ENCODE measurements at places on chromosomes 2 and 18.

- no peak for DNase-seq
Observed at GRCh38 chr2:61512768-61513398, 25.3 kb downstream of the XPO1 start.

DNA sequence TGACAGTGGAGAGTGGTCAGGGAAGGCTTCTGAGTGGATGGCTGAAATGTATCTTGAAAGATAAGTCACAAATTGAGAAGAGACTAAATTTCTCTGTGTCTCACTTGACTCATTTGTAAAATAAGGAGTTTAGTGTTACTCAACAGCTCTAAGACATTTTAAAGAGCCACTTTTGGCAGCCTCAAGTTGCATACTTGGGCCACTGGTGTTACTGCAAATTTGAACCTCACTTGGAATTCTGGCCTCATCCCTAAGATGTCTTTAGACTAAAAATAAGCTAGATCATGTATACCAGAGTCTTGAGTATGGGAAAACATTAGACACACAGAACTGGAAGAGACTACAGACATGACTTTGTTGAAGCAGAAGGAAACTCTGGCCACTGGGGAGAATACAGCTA, 4.5 kb upstream of the MTLN start:
- DNase-seq: no peak

DNA sequence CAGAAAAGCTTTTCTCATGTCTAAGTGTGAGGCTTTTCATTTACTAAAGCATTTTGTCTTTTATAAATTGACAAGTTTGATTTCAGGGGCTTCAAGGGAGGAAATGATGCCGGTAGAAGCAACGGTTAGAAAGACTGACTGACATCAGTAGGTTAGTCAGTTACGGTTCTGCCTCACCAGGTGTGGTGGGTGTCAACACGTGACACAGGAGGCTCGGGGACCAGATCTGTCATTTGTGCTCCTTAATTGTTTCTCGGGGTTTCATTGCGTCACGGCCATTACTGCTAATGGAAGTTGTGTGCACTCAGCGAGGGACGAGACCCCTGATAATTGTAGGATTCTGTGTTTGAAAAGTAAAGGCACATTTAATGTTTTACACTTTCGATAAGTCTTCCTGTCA, 18.9 kb upstream of the PTPRM start:
- DNase-seq: no peak

GRCh38 chr2:147026664-147027295, 818.0 kb upstream of the ACVR2A start:
- peak; percentile 47 for DNase-seq

DNA sequence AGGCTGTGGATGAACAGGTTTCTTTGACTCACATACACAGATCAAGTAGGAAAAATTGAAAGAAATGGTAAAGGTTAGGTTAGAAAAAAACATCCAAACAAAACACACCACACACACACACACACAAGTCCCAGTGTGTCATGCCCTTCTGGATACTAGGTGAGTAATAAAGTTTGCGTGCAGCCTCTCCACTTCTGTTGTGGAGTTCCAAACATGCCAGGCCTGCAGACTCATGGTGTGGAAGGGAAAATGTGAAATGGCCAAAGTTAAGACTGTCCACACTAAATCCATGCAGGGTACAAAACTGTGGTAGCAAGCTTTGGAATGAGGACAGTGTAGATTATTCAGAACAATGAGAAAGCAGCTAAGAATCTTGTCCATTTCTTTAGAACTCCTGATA, 114.6 kb downstream of the IKZF2 start:
- no peak for DNase-seq

DNA sequence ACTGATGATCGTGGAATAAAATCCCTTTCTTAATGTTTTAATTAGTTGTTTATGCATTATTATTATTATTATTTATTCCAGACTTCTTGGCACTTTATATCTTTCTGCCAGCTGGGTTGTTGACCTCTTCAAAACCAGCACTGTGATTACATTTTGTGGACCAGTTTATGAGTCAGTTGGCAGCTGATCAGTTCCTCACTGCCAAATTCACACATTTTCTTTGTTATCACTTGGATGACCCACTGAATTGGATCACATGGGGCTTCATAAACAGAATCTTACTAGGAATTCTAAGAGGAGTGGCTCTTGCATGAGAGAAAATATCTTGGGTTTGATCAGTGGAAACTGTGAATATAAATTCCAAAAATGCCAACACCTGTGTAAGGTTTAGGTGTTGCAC, 321.8 kb upstream of the SPRED2 start:
- DNase-seq: no peak

DNA sequence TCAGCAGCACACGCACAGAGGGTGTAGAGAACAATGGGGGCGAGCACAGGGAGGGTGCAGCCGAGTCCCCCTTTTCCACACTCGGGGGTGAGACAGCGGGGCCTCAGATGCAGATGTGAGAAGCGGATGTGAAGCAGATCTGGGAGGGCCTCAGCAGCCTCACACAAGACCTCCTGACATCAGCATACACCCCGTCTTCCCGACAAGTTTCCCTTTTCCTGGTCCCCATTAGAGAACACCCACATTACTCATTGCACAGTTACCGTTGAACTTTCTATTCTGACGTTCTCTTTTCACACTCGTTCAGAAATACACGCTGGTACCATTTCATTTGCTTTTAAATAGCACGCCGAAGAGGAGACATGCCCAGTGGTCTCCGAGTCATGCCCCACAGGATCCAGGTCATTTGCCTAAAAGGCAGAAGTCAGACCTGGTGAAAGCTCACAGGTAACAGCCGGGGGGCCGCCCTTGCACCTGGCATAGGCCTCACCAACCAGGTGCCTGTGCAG, 129.5 kb upstream of the ID2 start:
- DNase-seq: no peak

DNA sequence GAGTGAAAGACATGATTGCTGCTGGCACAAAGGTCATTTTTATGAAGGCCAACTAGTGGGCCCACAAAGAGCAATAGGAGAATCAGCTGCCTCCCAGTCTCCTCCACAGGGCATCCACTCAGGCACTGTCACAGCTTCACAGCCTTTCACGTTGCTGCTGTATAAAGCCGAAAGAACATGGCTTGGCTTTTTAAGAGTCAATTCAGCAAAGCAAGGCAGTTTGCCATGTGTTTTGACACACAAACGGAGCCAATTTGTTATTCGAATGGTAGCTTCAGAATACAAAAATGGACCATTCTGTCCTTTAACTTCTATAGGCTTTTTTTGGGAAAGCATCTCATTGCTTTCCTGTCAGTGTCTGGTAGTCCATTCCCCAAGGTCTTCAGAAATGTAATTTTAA, 283.4 kb upstream of the PARD3B start:
- DNase-seq: no peak

DNA sequence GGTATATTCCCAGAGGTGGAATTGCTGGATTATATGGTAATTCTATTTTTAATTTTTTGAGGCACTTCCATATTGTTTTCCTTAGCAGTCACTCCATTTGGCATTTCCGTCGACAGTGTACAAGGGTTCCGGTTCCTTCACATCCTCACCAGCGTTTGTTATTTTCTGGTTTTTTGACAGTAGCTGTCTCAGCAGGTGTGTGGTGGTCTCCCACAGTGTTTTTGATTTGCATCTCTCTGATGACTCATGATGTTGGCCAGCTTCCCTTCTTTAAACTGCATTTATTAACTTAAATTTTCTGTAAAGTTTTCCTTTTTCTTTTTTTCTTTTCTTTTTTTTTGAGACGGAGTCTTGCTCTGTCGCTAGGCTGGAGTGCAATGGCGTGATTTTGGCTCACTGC, 19.7 kb downstream of the SH3BP4 start:
- DNase-seq: no peak

GRCh38 chr18:63848159-63848558, 39.3 kb upstream of the SERPINB2 start:
- peak; percentile 15 for DNase-seq

- no peak for DNase-seq
Observed at GRCh38 chr2:233442028-233442310, 87.7 kb downstream of the DGKD start.

DNA sequence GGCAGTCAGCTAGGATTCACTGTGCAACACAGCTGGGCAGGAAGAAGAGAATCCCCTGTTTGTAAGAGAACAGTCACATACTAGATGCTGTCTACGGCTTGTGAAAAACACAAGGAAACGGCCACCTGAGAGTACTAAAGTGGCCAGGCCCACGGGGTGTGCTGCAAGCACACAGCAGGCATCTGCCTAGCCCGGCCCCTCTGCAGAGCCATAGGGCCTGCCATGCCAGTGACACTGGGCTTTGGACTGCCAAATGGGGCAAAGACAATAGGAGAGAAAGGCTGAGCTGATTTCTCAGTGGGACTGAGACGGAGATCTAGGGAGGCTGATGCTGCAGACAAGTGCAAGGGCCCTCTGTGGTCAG, 10.3 kb downstream of the TUBB6 start:
- no peak for DNase-seq

DNA sequence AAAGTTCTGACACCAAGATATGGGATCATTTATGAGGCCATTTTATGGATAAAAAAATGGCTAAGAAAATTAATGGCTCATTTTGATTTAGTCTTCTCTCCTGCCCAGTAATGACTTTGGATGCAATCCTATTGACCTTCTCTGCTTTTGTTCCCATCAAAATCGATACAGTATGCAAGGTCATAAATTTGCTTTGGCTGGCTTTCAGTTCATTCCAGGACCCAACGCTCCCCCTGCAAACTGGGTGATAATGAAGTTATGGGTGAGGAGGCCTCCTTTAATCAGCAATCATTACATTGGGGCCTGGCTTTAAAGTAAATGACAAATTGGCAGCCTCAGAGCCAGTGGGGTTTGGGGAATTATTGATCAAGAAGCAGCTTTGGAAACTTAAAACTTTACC, 351.8 kb upstream of the GYPC start:
- no peak for DNase-seq

DNA sequence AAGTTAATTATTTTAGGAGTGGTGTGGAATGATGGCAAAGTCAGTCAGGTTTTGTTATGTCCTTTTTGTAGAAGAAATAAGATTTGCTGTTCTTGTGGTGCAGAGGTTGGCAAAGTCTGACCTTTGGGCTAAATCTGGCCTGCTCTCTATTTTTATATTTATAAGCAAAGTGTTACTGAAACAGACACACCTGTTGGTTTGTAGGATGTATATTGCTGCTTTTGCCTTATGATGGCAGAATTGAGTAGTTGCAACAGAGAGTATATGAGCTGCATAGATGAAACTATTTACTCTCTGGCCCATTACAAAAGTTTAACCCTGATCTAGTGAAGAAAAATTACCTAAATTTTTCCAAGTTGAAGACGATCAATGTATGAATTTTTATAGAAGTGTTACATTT, 34.1 kb upstream of the KCNJ13 start:
- DNase-seq: no peak

GRCh38 chr2:46298522-46299353, 1.5 kb downstream of the EPAS1 start:
- DNase-seq: no peak

DNA sequence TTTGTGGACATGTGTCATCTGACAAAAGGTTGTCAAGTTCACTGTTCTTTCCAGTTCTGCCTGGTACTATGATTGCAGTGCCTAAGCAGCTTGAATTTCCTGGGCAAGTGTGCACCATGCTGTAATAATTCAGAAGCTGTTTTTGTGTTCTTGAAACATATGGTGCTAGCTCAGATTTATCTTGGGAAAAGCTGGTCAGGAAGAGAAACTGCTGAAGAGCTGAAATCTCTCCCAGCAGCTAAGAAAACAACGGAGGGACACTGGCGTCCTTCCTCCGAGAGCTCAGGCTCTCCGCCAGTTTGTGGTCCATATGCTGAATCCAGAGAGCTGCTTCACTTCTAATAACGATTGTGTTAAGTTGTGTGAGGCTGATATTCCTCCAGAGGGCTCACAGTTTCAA, 642.0 kb downstream of the DPP10 start:
- no peak for DNase-seq

DNA sequence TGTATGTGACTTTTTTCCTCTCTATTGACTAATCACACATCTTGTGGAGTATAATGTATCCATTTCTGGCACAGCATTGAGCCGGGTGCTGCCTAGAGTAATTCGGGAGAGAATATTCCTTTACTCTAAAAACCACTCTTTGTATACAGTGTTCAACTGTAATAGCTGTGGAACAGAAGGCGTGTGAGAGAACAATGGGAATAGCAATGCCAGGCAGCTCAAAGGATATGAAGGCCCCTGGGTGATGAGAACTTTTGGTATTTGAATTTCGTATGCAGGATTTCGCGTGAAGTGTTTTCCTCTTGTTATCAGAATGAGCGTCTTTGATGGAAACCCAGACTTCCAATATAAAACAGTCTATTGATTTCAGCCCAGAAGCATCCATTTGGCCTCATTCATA, 84.6 kb upstream of the MAP3K20 start:
- DNase-seq: no peak

DNA sequence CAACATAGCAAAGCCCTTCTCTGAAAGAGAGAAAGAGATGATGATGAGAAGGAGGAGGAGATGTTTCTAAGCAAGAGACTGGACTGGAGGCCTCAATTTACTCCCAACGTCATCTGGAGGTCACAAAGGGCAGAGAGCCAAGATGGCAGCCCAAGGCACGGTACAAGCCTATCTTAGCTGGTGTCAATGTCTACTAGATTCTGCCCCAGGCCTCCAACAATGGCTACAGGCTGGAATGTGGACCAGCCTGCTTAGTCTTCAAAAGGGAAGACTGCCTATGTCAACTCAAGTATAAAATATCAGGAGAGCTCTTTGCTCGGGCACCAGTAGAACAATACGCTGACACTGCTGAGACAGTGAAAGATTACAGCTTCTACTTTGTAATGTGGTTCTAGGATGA, 6.7 kb upstream of the SLC4A5 start:
- no peak for DNase-seq

- DNase-seq: no peak
Observed at GRCh38 chr2:118403658-118404451, 315.6 kb downstream of the INSIG2 start.

- no peak for DNase-seq
Observed at GRCh38 chr2:106521016-106521415, 33.9 kb downstream of the CD8B2 start.

DNA sequence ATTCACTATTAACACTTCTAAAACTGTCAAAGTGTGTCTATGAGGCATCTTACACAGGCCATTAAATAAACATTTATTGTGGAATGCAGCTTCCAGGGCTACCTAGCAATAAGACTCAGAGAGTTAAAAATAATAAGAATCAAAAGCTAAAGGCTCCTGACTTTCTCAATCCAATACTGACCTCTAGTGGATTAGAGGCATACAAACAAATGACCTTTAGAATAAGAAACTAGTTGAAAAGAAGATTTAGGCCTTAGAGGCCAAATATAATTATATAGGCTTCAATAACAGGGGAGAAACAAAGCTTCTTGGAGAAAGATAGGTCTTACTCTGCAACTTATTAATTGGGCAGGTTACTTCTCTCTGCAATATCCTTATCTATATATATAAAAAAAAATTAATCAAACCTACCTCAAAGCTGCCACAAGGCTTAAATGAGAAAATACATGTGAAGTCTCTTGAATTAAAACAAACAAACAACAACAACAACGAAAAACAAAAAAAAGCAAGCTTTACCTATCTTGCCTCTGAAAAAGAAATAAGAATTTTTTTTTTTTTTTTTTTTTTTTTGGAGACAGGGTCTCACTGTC, 246.1 kb downstream of the EXOC6B start:
- peak; percentile 32 for DNase-seq

DNA sequence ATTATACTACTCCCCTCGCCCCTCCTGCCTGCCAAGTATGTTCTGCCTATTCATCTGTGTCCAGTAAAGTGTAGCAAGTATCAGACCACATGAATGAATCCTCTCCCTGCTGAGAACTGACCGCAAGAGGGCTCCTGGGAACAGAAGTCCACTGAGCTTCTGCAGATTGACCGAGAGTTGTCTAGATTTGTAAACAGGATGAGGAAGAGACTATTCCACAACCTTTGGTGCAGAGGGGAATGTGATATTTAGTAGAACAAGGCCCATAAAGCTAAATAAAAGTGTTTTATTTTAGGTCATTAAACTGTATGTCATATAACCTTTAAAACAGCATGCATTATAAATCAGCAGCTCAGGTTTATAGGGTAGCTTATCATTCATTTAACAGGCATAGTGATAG, 377.0 kb downstream of the DCC start:
- no peak for DNase-seq
